Activated T-cell treated with anti-CD3 and anti-CD28 coated beads, Interleukin-2, amount 50 U/mL, for 48 hours (primary cell): ENCODE measurements at places on chromosomes 5 and 9.
A peak's percentile ranks its signal among the peaks of the same experiment; 100 is the strongest.

GRCh38 chr5:159765135-159765433, 151.2 kb upstream of the ADRA1B start:
- DNase-seq = no peak

DNA sequence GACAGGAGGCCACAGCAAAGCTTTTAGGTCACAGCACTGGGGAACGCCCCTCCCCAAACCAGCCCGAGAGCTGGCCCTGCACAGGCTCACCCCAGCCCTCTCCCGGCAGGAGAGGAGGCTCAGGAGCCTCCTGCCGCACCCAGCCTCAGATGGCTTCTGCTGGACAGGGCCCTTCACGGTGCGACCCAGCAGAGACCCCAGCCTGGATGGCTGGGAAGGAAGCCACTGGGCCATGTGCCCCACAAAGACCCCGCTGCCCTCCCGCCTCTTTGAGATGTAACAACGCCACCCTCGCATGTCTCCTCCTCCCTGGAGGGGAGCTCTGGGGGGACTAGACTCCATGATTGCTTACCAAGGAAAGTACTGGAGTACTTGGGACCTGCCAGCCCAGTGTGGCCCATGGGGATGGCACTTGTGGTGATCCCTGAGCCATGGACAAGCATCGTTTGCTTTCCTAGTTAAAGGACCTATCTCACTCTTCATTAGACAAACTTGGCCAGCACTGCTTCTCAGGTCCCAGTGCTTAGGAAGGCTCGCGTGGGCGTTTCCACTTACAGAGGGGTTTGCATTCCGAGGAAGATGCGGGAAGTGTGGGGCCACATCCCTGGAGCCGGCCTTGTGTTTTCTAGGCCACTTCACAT, 9.0 kb downstream of the MYMK start:
- no peak for DNase-seq

DNA sequence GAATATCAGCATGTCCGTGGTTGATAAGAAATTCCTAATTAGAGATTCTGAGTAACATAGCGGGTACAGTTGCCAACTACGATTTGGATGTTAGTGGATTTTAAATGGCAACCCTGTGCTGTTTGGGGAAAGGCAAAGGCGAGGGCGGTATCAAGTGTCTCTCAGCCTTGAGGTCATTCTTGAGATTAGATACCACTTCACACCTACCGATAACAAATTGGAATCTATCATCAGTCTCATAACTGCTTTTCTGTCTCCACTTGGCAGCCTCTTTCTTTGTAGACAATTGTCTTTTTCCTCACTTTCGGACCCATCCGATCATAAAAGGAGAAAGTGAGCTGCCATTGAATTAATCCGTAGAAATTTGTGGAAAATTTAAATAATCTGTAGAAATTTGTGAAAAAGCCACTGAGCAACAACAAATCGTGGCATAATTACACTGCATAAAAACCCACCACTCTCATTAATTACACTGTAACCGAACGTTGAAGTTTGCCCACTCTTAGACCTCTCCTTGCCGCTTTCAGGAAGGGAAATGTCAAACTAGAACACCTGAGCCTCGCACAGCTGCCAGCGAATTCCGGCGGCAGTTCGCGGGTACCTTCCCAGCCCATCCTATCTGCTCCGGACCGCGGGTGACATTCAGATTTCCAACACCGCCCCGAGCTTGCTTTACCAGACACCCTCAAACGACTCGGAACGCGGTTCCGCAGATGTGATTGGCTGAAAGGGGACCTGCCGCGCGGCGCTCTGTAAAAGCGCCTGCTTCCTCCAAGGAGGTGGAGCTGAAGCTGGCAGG, 849 bp upstream of the RGMB start:
- DNase-seq = peak; percentile 66

DNA sequence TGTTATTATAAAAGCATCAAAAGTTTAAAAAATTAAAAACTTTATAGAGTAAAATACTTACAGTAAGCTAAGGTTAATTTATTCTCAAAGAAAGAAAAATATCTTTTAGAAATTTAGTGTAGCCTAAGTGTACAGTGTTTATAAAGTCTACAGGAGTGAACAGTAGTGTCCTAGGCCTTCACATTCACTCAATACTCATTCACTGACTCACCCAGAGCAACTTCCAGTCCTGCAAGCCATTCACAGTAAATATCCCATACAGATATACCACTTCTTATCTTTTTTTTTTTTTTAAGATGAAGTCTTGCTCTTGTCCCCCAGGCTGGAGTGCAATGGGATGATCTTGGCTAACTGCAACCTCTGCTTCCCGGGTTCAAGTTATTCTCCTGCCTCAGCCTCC, 73.1 kb upstream of the FST start:
- no peak for DNase-seq

DNA sequence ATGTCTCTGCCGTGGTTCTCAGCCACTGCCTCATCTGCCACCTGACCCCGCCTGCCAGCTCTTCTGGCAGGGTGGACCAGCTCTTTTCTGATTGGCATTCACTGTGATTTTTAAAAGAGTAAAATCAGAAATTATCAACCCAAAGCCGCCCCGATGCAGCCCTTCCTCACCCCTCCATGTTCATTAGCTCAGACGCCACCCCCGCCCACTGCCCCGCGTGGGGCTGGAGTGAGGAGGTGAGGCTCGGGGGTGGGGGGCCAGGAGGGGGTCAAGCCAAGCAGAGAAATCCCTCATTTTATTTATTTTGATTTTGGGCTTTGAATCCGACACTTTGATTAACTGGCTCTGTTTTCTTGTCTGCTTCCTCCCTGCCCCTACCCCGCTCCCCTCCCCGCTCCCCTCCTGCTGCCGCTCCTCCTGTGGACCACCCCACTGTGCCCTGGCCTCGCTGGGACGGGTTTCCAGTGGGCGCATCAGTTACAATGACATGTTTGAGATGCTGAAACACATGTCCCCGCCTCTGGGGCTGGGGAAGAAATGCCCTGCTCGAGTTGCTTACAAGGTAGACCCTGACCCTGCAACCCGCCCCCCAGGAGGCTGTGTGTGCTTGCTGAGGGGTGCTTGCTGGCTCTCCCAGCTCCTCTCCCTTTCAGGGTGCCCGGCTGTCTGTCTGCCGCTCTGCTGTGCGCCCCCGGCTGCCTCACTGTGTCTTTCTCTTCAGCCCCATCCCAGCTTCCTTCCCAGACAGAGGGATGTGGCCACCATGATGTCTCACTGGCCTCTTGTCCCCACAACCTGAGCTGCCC, 224.9 kb downstream of the CACNA1B start:
- DNase-seq = no peak

DNA sequence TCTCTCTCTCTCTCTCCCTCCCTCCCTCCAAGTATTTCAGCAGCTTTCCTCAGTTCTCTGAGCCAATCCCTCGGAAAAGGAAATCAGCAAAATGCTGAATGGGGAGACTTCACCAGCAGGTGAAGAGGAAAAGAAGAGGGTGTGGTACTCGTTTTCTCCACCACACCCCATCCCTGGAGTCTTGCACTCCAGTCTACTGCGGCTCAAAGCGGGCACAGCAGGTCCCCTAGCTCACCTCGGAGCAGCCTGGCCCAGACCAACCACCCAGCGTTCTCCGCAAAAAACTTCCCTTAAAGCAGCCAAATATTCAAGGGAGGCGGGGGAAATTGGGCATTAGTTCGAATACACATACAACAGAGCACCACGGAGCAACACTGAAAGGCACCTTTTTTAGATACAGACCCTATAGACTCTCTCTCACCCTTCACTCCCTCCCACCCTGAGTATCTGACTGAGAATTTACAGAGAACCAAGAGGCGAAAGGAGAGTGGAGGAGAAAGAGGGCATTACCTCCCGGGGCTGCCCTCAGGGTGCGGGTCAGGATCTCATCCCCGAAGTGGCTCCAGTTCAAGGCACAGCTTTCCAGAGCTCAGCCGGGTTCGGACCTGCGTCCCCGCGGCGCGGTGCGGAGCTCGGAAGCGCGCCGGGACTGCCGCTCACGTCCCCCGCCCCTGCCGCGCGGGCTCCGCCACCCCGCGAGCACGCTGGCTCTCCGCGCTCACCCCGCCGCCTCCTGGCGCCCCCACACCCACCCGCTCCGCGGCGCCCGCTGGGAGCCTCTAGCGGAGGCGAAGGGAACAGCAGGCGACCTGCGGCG, 1638.5 kb upstream of the C9orf72 start:
- DNase-seq = peak; percentile 58
